ENCODE measurements at places on chromosomes 16 and 17.

DNA sequence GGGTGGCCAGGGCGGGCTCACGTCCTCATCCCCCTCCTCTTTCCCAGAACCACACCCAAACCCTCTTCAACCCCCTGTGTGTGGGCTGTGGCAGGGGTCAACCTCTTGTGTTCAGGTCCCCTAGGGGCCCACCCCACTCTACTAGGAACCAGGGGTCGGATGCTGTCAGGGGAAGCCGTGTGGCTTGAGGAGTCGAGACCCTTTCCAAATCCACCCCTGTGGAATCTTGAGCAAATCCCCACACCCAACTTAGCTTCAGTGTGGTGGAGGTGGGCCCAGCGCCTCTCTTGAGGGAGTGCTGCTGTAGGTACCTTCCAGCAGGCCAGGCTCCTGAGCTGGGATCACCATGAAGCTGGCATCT, 121.5 kb downstream of the MRM1 start:
- no peak for DNase-seq

- no peak for DNase-seq
Measured at GRCh38 chr17:44448412-44448811, 54.8 kb downstream of the GPATCH8 start.

GRCh38 chr16:75019586-75019985, 20.8 kb downstream of the ZNRF1 start:
- no peak for DNase-seq

GRCh38 chr17:10556301-10557005, 7.0 kb upstream of the MYH2 start:
- no peak for DNase-seq

DNA sequence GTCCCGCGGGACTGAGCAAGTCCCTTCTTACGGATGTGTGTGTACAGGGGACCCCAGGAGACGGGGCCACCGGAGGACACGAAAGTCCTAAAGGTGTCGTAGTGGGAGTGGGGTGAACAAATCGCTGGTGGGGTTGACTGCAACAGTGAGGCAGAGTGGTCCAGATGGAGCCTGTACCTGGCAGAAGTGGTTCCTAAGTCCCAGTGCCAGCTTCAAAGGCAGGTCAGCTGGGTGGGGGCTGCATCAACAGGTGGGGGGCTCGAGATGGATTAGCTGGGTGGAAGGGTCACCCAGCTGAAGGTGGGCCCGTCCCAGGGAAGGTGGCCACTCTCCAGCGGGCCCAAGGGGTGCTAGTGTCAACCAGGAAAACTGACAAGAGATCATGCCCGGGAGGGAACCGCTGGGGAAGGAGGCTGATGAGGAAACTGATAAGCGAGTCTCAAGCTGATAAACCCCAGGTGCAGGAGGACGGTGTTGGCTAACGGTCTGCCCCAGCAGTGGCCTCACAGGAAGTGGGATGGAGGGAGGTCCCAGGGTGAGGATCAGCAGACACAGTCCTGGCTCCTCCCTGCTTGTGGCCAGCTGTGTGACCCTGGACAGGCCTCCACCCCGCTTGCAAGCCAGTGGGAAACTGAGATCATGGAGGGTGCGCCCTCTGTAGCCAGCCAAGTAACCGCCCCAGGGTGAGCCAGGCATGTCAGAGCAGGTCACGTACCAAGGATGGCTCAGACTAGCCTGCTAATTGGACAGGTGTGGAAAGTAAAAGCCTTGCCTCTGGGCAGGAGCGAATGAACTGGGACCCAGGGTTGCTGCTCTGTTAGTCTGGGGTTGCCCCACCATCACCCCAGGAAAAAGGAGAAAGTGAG, 1.0 kb downstream of the ORAI3 start:
- DNase-seq = no peak

- DNase-seq = no peak
Measured at GRCh38 chr16:20372701-20373100, 20.2 kb upstream of the UMOD start.

DNA sequence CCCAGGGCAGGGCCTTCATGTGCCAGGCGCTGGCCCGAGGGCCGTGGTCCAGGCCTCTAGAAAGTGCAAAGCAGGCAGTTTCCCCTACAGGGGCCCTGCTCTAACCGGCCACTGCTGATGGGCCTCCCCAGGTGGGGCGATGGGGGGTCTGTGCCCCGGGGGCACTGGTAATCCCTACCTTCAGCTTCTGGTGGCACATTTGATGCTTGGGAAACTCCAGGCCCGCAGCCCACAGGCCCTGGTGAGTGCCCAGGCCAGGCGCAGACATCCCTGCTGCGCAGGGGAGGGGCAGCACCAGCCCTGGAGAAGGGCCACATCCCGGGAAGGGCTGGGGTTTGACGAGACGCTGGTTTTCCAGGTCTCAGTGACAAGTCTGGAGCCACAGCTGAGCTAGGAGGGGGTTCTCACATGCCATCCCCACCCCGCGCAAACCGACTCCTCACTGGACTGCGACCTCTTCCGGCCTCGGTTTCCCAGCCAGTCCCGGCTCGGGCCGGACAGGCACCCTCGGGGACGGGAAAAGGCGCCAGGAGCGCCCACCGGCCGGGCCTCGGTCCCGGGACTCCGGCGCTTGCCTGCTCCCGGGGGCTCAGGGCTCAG, 1.6 kb downstream of the DOC2B start:
- no peak for DNase-seq

- DNase-seq = no peak
Measured at GRCh38 chr17:10041287-10041612, 136.2 kb upstream of the RCVRN start.

GRCh38 chr17:75771334-75772281, 6.6 kb upstream of the GALK1 start:
- no peak for DNase-seq

- DNase-seq = no peak
Measured at GRCh38 chr17:42135151-42135550, 12.5 kb downstream of the HSPB9 start.

DNA sequence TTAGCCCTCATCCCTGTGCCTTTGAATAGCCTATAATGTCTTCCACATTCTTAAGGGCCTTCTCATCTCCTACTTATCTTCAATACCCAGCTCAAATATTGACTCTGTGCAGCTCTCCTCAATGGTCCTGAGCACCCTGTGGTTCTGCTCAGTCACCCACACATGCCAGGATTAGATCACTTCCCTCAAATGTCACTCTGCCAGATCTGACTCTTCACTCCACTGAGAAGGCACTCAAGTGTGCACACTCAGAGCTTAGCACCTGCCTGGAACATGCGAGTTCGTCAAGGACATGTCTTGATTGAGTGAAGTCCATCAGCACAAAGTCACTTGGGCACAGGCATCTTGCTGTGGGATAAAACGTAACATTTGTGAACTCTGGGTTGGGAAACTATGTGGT, 404.8 kb downstream of the CDH13 start:
- no peak for DNase-seq

All from cortex of kidney (tissue), 1 donor.